ENCODE measurements at places on chromosomes 5 and 9.

DNA sequence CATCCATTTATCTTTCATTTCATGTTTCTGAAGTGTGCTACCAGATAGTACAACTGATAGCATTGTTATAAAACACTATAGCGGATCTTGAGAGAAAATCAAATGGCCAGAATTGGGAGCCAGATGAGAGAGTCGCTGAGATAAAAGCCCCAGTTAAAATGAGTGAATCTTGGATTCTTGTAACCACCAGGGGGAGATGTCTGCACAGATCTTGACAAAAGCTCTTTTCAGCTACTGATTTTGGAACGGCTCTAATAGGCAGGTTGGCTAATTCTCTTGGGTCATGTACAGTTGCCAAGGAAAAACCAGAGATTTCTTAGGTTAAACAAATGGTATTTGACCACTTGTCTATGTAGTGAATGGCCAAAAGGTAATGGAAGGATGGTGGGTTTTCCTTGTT is 21.7 kb downstream of the F2RL2 start:
- DNase-seq = peak; percentile 42

GRCh38 chr5:158869092-158869491 is 230.6 kb downstream of the EBF1 start:
- no peak for DNase-seq

- DNase-seq = no peak
These were observed 121.4 kb upstream of the MVB12B start for GRCh38 chr9:126205265-126205664.

GRCh38 chr5:66442951-66443445 is 153.2 kb upstream of the MAST4 start:
- no peak for DNase-seq

GRCh38 chr5:147645197-147645596 is 135.3 kb upstream of the DPYSL3 start:
- no peak for DNase-seq

GRCh38 chr9:129725795-129726251 is 27.0 kb downstream of the PTGES start:
- no peak for DNase-seq

DNA sequence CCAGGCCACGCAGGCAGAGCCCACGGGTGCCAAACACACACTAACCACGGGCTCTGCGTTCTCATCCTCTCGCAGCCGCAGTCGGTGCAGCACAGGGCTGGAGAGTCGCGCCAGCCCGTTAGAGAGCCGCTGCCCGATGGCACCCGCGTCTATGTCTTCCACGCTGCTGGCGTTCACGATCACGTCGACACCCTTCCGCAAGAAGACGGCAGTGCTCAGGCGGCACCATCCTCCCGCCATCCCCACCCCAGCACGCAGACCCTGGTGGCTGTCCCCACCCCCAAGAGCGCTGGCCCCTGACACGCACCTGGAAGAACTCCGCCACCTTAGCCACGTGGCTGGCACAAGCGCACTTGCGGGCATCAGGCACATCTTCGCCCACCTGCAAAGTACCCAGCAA is 6.0 kb downstream of the DBN1 start:
- no peak for DNase-seq

GRCh38 chr5:134228624-134229023 is 2.8 kb upstream of the PPP2CA start:
- no peak for DNase-seq

- no peak for DNase-seq
These were observed 171.5 kb upstream of the GNA14 start for GRCh38 chr9:77819657-77820056.

- DNase-seq = no peak
These were observed 1.1 kb downstream of the RALGDS start for GRCh38 chr9:133119846-133120500.

DNA sequence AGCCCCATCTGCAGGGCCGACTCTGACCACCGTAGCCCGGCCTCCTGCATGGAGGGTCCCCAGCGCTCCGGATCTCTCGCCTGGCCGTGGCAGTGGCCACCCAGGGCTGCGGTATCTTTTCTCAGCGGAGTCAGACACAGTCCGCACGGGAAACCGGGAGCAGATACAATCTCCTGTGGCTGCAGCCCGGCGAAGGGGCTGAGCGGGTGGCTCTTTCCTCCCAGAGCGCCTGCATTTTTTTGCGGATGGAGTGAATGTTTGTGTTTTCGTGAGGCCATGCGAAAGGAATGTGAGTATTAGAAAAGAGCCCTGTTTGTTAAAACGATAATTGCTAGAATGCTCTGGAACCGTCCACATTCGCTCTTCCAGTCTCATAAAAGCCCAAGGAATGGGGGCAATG is 53.4 kb upstream of the PTCH1 start:
- DNase-seq = peak; percentile 4

GRCh38 chr9:77982581-77983319 is 48.9 kb downstream of the GNAQ start:
- DNase-seq = no peak

DNA sequence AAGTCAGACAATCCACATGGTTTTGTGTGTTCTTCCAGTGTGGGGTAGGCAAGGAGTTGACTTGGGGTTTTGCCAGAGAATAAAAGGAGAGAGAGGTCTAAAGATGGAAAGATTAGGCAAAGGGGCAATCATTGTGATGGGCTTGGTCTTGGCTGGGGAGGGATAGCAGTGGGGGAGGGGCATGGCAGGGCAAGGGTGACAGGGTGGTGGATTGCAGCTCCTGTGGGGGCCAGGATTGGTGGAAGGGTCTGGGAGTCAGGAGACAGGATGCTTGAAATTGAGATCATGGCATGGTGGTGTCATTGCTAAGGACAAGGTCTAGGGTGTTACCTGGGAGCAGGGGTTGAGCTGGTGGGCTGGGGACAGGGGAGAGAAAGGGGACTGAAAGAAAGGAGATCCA is 57.6 kb downstream of the ZNF618 start:
- DNase-seq = no peak

GRCh38 chr5:168086104-168086610 is 205.3 kb upstream of the WWC1 start:
- peak; percentile 92 for DNase-seq

GRCh38 chr9:126377536-126377935 is 50.9 kb downstream of the MVB12B start:
- DNase-seq = no peak

DNA sequence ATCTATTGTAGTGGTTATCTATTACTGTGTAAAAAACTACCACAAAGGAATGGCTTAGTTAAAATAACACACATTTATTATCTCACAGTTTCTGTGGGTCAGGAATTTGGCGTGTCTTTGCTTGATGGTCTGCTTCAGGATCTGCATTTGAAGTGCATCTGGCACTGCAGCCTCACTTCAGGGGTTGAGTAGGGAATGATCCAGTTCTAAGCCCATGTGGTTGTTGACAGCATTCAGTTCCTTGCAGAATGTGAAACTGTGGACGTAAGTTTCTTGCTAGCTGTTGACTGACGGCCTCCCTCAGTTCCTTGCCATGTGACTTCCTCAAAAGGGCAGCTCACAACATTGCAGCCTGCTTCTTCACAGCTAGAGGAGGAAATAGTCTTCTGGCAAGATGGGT is 2.1 kb upstream of the OGN start:
- no peak for DNase-seq

DNA sequence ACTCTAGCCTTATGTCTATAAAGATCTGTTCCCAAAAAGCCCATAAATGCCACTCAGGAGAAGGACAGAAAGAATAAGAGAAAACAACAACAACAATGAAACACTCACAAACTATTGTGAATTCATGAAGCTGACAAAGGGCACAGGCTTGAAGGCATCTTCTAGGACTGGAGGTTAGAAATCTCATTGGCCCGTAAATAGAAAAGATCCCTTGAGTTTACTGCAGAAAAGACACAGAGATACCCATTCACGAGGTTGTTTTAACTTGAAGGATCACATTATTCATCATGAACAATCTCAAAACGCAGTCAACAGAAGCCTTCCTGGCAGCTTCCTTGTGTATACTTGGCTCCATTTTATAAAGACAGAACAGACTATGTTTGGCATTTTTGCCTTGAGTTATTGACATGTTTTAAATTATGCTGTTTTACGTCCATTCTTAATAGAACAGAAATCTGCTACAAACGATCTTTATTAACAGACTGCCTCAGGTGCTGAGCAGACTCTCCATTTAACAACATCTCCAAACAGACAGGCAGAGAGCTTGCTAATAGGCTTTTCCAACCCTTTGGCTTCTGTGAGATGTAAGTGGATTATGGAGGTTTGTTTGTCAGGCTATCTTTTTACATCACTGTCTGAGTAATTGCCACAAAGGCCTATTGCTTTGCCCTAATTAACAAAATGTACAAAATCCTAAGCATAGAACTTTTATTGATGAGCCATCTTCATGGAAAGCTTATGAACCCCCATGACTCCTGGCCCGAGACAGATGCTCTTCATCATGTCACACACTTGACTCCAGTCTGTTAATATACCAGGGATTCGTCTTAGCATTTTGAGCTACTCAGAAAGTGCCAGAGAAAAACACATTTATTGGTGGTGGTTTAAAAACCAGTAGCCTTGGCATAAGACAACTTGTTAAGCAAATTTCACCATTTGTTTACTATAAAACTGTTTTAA is 735.3 kb upstream of the ZNF608 start:
- DNase-seq = no peak

DNA sequence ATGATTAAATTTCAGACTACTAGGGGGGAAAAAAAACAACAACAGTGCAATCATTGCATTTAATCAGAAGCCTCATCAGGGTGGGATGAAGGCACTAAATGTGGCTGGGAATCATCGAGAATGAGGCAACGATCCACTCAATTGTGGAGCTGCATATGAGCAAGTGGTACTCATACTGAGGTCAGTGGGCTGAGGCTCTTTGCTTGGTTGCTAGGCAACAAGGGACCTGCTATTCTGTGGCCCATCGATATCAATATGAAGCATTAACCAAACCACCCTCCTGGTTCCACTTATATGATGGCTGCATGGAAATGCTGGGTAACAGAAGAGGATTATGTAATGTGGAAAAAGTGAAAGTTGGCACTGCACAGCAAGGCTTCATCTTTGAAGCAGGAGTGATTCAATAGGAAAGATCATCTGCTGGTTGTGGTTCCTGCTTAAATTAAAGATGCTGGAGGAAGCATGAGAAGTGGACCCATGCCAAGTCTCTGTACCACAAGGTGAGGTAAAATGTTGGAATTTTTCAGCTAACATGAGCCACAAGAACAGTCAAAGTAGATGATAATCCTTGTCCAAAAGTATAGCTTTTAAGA is 159.8 kb upstream of the HMHB1 start:
- no peak for DNase-seq

GRCh38 chr9:25939126-25939525 is 260.9 kb upstream of the TUSC1 start:
- no peak for DNase-seq

DNA sequence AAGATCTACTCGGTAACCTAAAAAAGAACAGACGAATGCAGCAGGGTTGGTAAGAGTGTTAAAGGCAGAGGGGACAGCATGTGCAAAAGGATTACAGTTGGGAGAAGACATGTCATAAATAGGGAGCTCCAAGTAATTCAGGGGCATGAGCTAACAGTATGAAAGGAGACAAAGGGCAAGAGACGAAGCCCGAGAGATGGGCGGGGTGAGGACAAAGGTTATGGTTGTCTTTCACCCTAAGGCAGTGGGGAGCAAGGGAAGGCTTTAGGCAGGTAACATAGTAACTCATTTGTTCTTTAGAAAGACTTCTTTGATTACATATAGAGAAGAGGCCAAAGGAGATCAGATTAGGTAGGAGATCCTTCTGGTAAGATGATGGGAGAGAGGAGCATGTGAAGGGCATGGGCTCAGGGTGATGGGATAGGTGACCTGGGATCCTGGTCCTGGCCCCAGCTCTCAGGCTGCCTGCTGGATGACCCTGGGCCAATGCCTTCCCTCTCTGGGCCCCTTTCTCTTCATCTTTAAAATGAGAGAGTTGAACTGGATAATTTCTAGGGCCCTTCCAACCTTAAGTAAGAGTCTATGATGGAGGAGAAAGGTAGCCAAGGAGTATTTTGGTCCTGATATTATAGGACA is 19.5 kb downstream of the MORN5 start:
- no peak for DNase-seq

DNA sequence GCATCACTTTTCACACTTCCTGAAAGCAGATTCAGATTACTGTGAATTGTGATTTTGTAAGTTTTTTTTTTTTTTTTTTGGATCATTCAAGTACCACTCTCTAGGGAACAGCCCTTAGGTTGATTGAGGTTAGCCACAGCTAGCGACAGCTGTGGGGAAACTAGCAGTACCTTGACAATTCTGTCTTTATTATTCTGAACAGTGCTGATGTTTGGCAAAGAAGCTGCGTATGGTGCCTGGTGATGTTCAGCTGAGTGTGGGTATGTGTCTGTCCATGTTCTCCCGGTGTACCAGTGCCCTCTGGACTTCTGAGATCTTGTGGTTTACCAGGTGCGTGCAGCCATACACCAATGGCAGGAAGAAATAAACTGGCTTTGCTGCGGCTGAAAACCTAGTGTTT is 117.3 kb upstream of the PLPPR1 start:
- DNase-seq = no peak

DNA sequence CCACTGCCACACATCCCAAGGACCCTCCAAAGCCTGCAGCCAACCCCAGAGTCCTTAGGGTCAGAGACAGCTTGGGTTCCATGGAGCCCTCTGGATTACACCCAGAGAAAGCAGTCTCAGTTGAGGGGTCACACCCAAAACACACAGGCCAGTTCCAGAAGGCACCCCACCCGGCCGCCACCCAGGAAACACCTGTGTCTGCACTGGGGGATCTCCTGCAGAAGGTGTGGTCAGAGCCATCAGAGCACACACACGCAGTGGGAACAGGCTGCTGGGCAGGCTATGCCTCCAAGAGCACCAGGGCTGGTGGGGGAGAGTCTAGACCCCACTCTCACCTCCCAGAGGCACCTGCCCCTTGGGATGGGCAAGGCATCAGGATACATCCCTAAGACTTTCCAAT is 27.3 kb downstream of the NIPAL4 start:
- no peak for DNase-seq

DNA sequence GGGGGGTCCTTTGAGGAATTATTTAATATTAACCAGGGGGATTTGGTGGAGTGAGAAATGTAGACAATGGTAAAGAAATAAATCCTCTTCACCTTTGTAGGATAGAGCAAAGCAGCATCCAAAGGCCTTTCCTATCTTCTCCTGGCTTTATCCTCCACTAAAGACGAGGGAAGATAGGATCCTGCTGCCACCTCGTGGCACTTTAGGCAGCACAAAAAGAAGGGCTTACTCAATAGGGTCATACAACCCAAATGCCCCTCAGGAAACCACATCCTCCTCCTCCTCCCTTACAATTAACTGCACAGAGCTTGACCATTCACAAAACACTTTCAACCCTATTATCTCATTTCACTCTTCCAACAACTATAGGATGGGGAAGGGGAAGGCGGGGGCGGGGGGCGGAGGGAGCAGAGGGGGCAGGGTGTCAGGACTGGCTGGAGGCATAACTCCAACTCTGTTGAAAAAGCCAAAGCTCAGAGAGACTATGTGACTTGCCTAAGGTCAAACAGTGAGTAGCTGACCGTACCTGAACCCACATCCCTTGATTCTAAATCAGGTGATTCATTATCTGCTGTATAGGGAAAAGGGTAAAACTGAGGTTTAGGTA is 45.4 kb upstream of the MYOT start:
- peak; percentile 56 for DNase-seq

DNA sequence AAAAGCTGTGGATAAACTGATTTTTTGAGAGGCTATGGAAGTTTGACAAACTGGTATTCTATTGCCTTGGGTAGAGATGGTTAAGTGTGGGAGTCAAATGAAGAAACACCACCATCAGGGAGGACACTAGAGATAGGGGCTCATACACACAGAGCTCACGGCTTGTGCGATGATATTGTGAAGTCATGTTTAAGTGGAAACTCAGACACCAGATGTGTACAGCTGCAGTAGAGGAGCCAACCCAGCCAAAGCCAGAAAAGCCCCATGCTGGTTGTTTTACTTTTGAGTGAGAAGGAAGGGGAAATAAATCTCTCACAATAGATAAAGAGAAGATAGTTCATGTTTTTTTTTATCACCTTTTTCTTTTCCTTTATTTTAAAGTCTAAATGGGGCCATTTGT is 377.7 kb downstream of the DMRT2 start:
- no peak for DNase-seq

All from kidney glomerular epithelial cell (primary cell).